ENCODE measurements at places on chromosomes 7 and 10.

- no peak for DNase-seq
Observed at GRCh38 chr7:131183611-131184119, 144.0 kb upstream of the MKLN1 start.

DNA sequence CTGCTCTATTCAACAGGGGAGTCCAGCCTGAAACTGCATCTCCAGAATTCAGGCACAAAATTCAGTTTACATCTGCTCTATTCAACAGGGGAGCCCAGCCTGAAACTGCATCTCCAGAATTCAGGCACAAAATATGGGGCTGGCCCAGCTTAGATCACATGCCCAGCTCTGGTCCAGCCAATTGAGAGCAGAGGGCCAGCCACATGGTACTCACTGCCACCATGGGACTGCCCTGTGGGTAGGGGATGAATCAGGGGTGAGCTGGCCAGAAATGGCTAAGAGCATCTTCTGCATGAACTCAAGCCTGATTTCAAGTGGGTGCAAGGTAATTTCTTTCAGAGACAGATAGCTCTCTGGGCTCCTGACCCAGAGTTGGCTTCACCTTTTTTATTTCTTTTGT lies 156.6 kb upstream of the LYZL2 start:
- no peak for DNase-seq

- no peak for DNase-seq
Observed at GRCh38 chr10:82874671-82875070, 999.7 kb downstream of the NRG3 start.

DNA sequence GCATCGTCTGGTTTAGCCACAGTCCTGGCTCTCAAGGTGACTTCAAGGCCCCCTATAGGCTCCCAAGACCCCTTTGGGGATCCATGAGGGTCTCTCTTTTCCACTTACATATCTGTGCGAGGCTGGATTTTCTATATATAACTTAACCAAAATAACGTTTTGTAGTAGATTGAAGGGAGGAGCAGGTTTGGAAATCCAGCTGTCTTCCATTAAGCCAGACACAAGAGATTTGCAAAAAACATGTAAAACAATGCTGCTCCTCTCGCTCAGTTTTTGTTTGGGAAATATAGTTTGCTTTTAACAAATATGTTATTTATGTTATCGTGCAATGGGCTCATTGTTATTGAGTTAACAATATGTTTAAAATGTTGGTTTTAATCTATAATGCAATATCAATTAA lies 811.2 kb downstream of the TYW1 start:
- no peak for DNase-seq

- DNase-seq, result no peak
Observed at GRCh38 chr10:33493978-33494377, 159.5 kb upstream of the NRP1 start.

DNA sequence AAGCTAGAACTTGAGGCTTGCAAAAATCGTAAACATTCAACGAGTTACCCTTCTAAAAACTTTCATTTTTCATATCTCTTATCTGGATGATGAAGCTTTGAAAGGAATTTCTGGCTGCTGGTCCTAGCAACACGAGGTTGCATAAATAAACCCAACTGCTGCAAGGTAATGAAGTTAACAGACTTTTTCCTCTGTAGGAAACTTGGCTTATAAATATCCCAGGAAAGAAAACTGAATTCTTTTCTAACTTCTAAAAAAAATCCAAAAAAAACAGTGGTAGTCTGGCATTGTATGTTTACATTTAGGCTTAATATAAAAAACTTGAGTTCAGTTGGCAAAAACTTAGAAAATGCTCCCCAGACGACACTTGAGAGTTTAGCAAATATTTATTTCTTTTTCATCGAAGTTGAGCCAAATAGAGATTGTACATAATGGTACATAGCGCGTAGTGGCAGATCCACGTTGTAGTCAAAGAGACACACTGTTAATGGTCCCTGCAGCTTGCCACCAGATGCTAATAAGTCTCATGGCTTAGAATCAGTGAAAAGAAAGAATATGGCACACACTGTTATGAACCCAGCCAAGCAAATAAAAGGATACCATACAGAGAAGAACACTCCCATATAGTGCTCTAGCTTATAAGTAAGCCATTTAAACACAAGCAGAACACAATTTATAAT lies 200.3 kb upstream of the PCLO start:
- no peak for DNase-seq

- DNase-seq, result no peak
Observed at GRCh38 chr10:103512166-103512565, 18.7 kb downstream of the NEURL1 start.

GRCh38 chr7:78953090-78953489 lies 500.4 kb downstream of the MAGI2 start:
- no peak for DNase-seq

- no peak for DNase-seq
Observed at GRCh38 chr10:33817605-33818004, 483.1 kb upstream of the NRP1 start.

DNA sequence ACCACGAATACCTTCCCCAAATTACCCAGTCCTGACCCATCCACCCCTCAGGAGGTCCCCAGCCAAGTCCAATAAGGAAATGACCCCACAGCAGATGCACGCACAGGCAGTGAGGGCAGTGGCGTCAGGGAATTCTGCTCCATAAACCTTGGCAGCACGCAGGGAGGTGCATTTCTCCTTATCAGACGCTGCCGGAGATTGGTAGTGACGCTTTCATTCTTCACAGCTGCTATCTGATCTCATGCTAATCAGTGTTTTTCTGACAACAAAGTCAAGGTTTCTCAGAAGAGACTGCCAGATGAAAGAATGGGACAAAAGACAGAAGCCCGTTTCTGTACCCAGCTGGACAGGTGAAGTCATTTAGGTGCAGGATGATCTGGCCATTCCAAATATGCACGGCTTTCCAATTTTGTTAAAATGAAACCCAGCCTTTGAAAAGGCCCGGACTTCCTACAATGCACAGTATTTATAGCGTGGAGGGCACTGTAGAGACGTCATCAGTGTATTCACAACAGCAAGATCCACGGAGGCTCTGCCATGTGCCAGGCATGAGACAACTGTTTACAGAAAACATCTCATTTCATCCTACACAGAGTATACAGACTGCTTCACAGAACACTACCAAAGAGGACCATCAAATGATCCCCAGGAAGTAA lies 35.3 kb downstream of the DIP2C start:
- no peak for DNase-seq

DNA sequence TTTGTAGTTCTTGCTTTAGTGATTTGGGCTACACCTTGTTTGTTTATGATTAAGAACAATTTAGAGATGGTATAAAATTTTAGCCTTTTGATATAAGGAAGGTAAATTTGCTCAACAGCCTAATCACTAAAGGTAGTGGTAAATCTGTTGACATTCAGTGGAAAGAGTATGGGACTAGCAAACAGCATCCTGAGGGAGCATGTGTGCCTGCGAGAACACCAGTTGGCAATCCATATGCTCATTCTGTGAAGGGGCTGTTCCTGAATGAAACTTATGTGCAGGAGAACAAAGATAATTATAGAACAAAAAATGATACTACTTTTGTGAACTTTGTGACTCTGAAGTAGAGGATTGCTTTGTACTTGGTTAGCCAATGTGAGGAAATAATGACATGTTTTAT lies 44.0 kb downstream of the CAPZA2 start:
- DNase-seq, result no peak

- no peak for DNase-seq
Observed at GRCh38 chr7:98439484-98439883, 38.6 kb upstream of the BAIAP2L1 start.

DNA sequence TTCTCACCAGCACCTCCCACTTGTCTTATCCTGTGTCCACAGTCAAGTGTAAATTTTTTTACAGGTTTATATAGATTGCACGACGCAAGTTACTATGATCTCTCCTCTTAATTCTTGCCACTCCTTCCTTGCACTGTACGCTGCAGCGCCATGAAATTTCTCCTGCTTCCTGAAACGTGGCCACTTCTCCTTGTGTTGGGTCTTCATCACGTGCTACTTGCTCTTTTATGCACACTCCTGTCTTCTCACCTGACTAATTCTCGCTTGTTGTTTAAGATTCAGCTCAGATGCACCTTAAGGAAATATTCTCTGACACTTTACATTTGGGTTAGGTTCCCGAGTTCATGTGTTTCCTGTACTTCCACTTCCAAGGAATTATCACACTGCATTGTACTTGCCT lies 76.5 kb upstream of the ODAD2 start:
- no peak for DNase-seq

- DNase-seq, result no peak
Observed at GRCh38 chr7:17822547-17823173, 117.6 kb downstream of the SNX13 start.

DNA sequence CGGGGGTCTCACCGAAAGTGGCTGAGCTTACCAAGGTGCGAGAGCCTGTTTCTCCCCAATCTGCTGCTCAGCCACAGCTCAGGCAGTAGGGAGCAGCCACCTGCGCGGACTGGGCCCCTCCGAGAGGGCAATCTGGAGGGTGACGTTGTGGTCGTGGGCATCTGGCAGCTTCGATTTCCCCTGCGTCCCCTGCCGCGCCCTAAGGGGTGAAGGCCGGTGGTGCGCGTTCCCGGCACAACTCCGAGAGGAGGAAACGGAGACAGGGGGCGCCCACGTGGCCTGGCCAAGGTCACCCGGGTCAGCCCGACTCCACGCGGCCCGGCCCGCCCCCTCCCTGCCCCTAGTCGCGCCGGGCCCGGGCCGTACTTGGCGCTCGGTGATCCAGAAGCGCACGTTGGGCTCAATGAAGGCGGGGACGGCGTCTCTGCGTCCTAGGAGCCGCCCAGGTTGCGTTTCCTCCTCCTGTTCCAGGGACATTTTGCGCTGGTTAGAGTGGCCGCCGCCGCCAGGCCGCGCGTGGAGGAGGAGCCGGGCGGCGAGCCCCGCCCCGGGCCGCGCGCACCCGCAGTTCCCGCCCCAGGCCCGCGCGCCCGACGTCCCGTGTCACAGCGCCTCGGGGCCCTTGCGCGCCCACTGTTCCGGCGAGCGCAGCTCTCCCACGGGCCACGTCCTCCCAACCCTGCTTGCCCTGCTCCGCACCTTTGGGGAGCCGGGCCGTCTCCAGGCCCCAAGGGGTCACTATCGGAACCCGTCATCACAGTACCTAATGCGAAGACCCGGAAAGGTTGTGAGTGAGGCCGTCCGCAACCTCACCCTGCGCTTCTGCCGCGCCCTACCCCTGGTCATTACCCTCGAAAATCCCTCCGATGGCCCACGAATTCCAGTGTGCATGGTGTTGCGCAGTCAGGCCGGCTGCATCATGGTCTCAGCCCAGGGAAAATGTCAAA lies at the start of gene SFXN4:
TSS of gene SFXN4 (minus strand) at position 544 of the 947 bp plus-strand sequence. CDS start at position 477, 67 bp downstream.
- no peak for DNase-seq

DNA sequence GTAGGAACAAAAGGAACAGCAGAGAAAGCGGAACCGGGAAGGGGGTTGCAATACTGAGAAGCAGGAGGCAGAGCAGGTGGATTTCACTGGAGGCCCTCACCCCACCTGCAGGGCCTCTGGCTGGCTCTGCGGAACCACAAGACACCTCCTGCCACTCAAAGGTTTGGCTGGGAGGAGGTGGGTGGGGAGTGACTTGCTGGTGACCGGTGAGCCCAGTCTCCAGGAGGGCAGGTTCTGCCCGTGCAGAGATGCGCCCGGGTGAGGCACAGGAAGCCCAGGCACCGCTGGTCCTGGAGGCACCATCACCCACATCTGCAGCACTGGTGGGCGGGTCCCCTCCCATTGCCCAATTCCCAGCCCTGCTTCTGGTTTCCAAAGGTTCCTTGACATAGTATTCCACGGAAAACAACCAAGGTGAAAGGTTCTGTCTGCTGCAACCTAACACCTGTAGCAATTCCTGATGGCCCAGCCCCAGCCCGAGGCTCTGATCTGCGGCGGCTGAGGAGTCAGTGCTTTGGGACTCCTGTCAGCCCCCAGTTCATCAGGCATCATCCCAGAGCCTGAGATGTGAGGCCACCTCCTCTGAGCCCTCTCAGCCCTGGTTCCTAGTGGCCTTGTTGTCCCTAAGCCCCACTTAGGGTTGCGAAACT lies 64.4 kb downstream of the CALML3 start:
- DNase-seq, result no peak

GRCh38 chr10:93509816-93510215 lies 13.4 kb downstream of the CEP55 start:
- DNase-seq, result no peak

- no peak for DNase-seq
Observed at GRCh38 chr7:151256410-151257045, 8.0 kb upstream of the SMARCD3 start.

DNA sequence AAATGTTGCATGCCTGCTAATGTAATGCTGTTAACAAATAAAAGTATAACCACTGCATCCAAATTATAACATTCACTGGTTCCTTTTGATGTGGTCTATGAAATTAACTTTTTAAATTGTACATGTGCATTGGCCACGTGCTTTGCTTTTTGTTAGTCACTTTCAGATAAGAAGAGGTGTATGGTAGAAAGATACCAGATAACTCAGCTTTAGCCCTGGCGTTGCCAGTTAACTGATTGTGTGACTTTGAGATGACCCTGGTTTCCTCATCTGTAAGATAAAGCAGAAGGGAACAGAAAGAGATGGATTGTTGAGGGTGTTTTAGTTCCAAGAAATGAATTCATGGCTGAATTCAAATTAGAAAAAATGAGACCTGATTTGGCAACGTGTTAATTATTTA lies 1.9 kb upstream of the TRDMT1 start:
- DNase-seq, result no peak

DNA sequence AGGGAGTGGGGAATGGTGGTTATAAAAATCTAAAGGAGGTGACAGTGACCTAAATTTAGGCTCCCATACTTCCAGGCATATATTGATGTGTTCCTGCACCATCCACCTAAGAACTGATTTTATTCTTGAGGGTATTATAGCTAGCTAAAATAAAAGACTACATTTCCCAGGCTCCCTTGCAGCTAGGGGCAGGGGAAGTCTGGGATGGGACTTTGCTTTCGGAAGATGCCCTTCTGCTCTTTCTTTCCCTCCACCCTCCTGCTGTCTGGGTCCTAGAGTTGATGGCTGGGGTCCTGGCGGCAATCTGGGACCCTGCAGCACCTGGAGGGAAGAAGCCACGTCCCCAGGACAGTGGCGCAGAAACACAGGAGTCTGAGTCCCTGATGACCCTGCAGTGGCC lies 53.8 kb upstream of the SAMD8 start:
- no peak for DNase-seq

DNA sequence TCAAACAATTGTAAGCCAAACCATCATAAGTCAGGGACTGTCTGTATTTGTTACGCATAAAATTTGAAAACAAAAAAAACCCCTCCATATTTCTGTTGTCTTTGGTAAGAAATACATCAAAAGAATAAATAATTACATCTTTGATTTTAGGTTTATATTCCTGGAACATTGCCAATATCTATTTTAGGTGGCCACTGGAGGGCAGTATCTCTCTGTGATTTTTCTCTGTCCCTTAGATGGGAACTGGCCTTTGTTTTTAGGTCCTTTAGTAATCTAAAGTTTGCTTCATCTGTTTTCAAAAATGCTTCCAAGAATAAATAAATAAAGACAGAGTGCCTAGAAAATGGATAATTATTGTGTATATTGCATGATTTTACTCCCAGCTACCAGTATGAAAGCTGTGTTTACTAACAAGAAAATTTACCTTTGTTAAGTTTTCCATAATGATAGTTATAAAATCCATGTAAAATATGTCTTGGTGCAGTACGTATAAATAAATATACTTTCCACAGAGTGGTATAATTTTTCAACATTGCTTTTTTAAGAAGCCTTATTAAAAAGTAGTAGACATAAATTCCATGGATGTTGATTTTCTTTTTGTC lies 64.2 kb downstream of the PHYHIPL start:
- peak; percentile 18 for DNase-seq

GRCh38 chr7:158495216-158495615 lies 92.4 kb downstream of the PTPRN2 start:
- no peak for DNase-seq

Measured in smooth muscle cell of the brain vasculature (primary cell).